ENCODE measurements at places on chromosomes 3 and 15.

GRCh38 chr3:137039570-137039969, 81.8 kb downstream of the IL20RB start:
- no peak for DNase-seq

DNA sequence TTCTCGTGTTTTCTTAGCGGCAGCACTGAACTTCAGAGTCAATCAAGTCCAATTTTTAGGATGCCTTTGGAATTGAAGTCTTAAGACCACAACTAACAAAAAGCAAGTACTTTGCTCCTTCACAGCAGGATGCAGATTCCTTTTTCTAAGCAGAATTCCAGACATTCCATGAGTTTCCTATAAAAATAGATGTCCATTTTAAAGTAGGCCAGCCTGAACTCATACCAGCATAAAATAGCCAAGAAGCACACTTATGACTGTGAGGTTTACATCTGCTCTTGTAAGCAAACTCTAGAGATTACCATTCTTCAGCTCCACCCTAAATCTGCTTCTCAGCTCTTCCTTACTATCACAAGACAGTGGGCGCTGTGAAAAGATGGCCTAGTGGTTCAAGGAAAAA, 85.8 kb downstream of the THBS1 start:
- DNase-seq: no peak

- DNase-seq: no peak
These were observed 48.8 kb downstream of the EXOG start for GRCh38 chr3:38544926-38545325.

DNA sequence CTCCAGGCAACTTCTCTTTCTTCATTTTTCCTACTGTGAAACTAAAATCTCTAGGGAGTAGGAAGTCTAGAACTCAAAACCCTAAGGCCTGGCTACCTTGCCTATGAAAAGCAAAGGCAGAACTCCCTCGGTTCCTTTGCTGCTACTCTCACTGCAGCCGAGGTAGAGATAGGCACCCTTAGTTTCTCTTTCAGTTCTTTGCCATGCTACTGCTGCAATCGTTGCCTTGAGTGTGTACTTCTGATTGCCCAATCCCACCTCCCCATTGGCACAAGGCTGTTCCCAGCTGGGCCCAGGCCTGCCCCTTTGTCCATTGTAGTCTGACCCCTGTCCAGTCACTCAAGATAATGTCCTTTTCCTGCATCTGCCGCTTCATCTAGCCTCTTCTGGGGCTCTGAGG, 92.3 kb upstream of the MRPS22 start:
- DNase-seq: no peak

- no peak for DNase-seq
These were observed 108.5 kb downstream of the PLCL2 start for GRCh38 chr3:16993227-16993626.

GRCh38 chr3:40451551-40451950, 5.6 kb upstream of the RPL14 start:
- no peak for DNase-seq

- no peak for DNase-seq
These were observed 17.7 kb downstream of the MCCC1 start for GRCh38 chr3:183081459-183082183.

DNA sequence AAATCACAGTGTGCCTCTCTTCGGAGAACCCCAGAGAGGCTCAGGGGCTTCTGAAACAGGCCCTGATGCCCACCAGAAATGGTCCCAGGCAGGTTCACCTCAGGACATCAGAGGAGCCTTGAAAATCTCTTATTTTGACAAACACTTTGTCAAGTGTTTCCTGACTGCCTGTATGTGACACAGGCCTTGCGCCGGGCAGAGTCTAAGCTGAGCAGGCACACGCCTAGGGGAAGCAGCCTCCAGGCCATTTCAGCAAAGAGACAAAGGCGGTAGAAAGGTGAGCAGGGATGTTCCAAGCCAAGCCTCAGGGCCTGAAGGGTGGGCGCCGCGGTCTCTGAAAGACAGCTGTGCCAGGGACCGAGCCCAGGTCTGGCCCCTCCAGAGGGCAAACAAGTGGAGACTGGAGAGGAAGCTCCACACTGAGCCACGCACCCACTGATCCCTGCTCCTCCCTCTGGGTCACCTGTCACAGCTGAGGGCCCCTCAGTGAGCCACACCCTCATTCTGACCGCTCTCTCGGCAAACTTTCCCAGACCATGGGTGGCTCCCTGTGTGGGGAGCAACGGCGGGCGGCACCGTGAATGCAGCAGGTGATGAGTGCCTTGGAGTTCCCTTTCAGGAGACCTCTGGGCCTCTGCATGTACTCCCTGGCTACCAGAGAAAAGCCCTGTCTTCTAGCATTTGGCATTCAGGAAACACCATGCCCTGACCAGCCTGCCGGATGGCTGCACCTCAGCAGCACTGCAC, 136.1 kb downstream of the ADAMTS17 start:
- no peak for DNase-seq

DNA sequence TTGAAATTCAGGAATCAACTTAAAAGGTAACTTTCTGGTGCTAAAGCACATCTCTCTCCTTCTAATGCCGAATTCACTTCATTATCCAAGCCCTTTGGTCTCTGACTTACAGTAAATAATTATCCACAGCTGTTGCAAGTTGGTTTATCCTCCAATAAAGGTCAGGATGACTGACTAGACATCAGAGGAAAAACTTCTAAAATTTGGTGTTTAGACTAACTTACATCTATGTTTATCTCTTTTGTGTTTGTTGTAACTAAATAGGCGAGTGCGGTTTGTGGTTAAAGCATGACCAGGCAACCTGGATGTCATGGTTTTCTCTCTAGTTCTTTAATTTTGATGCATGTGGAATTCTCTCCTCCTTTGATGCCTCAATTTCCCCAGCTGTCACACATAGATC, 237.4 kb upstream of the LRTM1 start:
- no peak for DNase-seq

DNA sequence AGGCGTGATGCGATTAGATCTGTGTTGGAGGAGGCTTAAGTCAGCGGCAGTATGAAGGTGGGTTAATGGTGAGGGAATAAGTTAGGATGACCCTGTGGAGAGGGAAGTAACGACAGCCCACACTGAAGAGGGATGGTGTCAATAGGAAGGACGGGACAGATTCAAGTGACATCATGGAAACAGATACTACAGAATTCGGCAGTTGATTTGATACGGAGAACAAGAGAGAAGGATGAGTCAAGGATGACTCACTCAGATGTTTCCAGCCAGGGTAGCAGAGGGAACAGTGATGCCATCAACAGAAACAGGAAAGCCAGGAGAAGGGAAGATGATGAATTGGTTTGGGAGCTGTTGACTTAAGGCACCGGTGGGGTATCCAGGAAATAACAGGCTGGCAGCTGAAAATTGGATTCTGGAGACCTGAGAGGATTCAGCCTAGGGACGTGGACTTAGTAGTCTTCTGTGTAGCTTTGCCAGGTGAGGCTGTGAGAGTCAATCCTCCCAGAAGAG, 38.0 kb downstream of the SHC4 start:
- no peak for DNase-seq

- DNase-seq: no peak
These were observed 178.2 kb upstream of the ADAMTS9 start for GRCh38 chr3:64865839-64866570.

GRCh38 chr3:145326666-145327065, 834.3 kb downstream of the PLOD2 start:
- no peak for DNase-seq

GRCh38 chr3:154864947-154865346, 215.2 kb upstream of the MME start:
- no peak for DNase-seq

DNA sequence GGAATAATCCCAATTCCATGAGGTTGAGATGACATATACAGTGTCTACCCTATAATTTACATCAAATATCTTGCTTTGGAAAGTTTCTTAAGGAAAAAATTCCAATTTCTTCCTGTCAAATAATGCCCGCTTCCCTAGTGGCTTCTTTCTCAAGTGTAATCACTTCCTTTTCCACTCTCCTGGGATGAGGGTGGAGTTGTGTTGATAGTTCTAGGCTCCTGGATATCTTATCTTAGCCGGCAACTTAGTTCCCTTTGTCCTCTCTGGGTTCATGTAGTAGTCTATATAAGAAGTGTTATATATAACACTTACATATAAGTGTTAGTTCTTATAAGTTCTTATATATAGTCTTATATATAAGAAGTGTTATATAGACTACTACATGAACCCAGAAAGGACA, 10.9 kb downstream of the TAGLN3 start:
- DNase-seq: no peak
